ENCODE measurements at places on chromosomes 16 and 17. TPM values are rescaled to one million over a fixed set of nuclear protein-coding genes. Genes with fewer than 3 reads are reported as not detected.

The CARD14 gene
- not detected for total RNA-seq

The KRT17 gene
- 2.8 TPM for total RNA-seq

The SLC12A3 gene
- not detected for total RNA-seq

The PLLP gene
- total RNA-seq: not detected

The KRT33B gene
- 0.30 TPM for total RNA-seq

The TNFRSF17 gene
- total RNA-seq: not detected

The CTRB2 gene
- not detected for total RNA-seq

The KRTAP2-1 gene
- total RNA-seq: not detected

The DCTN5 gene
- 117 TPM for total RNA-seq

The SPSB3 gene
- 24.1 TPM for total RNA-seq

The SOST gene
- total RNA-seq: not detected

The USP7 gene
- total RNA-seq: 85.8 TPM

Data from smooth muscle cell of the umbilical artery (primary cell).